ENCODE measurements at places on chromosomes 6 and 20. TPM values are rescaled to one million over a fixed set of nuclear protein-coding genes. Genes with fewer than 3 reads are reported as not detected.

TREML2 gene
- not detected for total RNA-seq

BTNL2 gene
- total RNA-seq: not detected

ARHGAP40 gene
- total RNA-seq: not detected

HAO1 gene
- not detected for total RNA-seq

PCMT1 gene
- total RNA-seq: 103 TPM

POPDC3 gene
- 0.19 TPM for total RNA-seq

REM1 gene
- total RNA-seq: 0.09 TPM

RIPK1 gene
- total RNA-seq: 18.6 TPM

BANF2 gene
- not detected for total RNA-seq

CEBPB gene
- 12.9 TPM for total RNA-seq

AGER gene
- total RNA-seq: 0.36 TPM

FOXS1 gene
- 2.8 TPM for total RNA-seq

KIF25 gene
- not detected for total RNA-seq

NNAT gene
- not detected for total RNA-seq

ADGRF1 gene
- total RNA-seq: not detected

COL20A1 gene
- not detected for total RNA-seq
